ENCODE measurements at places on chromosomes 13 and 19.

GRCh38 chr19:57599377-57599760 is 316 bp upstream of the ZNF530 start:
- DNase-seq = no peak

GRCh38 chr13:43229506-43229905 is 206.1 kb downstream of the DNAJC15 start:
- no peak for DNase-seq

GRCh38 chr19:8877854-8878705 is 45.9 kb downstream of the MBD3L1 start:
- DNase-seq = peak; percentile 75

- DNase-seq = no peak
These were observed at the start of gene C19orf85 for GRCh38 chr19:55464662-55465054. C19orf85 (minus strand) TSS chr19:55464751; CDS start chr19:55464554, 197 bp downstream.

- peak; percentile 32 for DNase-seq
These were observed 1.1 kb upstream of the APOE start for GRCh38 chr19:44904426-44904994.

DNA sequence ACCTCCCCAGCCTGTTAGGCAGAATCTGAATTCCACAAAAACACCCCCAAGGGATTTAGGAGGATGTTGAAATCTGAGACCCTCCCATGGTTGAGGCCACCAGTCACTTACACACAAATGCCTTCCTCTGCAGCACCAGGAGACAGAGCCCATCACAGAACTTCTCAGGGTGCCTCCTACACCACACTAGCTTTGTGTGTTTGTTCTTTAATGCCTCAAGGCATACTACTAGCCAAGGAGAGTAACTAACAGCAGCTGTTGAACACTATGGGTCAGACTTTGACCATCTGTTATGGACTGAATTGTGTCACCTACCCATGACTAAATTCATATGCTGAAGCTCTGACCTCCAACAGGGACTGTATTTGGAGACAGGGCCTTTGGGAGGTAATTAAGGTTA is 9.5 kb upstream of the MED26 start:
- no peak for DNase-seq

GRCh38 chr13:31092646-31093045 is 69.1 kb downstream of the HSPH1 start:
- no peak for DNase-seq

GRCh38 chr13:100933841-100934240 is 259.2 kb upstream of the TMTC4 start:
- no peak for DNase-seq

DNA sequence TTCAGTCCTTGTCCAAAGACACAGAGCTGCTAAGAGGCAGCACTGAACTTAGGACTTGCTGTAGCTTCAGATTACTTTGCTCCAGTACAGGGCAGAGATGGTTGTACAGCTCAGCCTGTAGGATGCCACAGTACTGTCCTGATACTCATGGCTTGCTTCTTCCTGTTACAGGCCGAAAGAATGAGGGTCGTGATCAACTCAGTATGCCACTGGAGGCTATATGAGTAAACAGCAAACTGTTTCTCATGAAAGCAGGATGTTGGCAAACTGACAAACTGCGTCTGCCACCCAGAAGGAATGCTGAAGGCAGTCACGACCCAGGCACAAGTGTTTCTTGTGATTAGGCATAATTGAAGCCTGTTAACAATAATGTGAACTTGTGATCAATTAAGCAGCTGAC is 2.8 kb downstream of the ZNF749 start:
- no peak for DNase-seq

GRCh38 chr13:112940236-112940635 is 28.8 kb upstream of the MCF2L start:
- no peak for DNase-seq

GRCh38 chr13:27533155-27533643 is 82.8 kb upstream of the MTIF3 start:
- peak; percentile 71 for DNase-seq

GRCh38 chr13:103324641-103325040 is 258.4 kb upstream of the SLC10A2 start:
- DNase-seq = no peak

GRCh38 chr19:40762754-40763470 is 11.9 kb downstream of the SNRPA start:
- DNase-seq = no peak

DNA sequence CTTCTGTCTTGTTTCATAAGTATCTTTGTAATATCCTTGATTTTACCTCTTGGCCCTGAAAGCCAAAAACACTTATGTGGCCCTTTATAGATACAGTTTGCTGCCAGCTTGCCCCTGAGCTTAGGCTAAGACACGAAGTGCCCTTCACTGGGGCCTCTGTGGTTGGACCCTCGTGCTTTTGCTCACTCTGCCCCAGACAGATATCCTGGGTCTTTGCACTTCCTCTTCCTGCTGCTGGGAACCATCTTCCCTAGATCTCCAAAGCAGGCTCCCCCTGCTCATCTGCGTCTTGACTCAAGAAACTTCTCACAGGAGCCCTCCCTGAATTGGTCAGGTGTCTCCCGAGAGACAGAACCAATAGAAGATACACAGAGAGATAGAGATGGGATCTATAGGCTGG is 2.0 kb upstream of the TNFSF14 start:
- DNase-seq = no peak

GRCh38 chr13:27783111-27783510 is 9.2 kb upstream of the GSX1 start:
- DNase-seq = no peak

- DNase-seq = peak; percentile 48
These were observed 1.1 kb upstream of the NFIC start for GRCh38 chr19:3365093-3365835.

GRCh38 chr13:38204556-38204955 is 145.1 kb upstream of the UFM1 start:
- no peak for DNase-seq

GRCh38 chr19:58326501-58326913 is 287 bp upstream of the ZSCAN22 start:
- DNase-seq = no peak

DNA sequence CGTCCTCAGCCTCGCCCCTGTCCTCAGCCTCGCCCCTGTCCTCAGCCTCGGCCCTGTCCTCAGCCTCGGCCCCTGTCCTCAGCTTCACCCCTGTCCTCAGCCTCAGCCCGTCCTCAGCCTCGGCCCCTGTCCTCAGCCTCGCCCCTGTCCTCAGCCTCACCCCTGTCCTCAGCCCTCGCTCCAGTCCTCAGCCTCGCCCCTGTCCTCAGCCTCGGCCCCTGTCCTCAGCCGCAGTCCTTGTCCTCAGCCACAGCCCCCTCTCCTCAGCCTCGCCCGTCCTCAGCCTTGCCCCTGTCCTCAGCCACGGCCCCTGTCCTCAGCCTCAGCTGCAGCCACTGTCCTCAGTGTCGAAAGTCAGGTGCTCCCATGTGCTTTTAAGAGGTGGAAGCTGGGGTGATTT is 10.5 kb downstream of the C13orf46 start:
- DNase-seq = no peak

DNA sequence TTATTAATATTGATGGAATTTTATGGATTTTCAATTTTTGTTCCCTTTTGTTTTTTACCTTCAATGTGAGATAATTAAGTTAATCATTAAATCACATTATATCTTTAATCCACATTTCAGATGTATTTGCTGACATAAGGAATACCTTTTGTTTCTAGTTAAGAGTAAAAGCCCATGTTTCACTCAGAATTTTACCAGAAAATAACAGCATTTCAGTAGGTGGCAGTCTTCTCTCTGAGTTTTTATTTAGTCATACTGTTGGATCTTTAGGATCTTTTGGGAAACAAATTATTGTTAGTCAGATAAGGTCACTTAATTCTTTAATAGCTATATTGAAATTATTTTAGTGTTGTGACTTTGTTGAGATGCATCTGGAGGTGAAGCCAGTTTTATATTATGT is 67.9 kb downstream of the NDFIP2 start:
- DNase-seq = no peak

GRCh38 chr13:104288496-104288895 is 1222.3 kb upstream of the SLC10A2 start:
- DNase-seq = no peak

DNA sequence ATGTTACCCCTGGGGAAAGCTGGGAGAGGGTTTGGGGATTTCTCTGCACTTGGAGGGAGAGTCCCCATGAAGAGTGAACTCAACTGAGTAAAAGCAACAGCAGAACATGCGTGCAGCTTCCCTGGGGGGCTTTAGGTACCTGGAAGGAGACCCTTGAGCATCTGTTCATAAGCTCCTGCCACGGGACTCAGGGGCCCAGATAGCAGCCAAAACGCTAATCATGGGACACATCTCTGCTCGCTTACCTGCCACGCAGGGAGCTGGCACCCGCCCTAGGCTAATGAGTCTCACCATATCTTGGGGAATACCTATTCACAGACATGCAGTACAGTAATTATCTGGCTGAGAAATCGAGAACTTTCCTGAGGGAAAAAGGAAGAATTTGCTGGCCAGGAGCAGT is 33.9 kb downstream of the PDCD5 start:
- no peak for DNase-seq

DNA sequence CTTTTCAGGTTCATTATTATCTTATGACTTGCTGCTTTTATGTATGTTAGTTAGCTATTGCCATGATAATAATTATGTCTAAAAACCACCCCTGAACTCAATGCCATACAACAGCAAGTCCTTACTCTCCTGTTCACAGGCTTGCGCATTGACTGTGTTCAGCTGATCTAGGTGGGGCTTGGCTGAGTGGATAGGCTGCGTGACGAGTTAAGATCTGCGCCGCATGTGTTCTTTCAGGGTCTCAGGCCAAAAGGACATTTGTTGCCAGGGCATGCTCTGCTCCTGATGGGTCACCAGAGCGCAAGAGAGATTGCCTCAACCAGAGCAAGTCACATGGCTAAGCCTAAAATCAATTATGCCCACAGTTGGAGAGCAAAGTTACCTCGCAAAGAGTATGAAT is 859 bp downstream of the ZNF568 start:
- no peak for DNase-seq

DNA sequence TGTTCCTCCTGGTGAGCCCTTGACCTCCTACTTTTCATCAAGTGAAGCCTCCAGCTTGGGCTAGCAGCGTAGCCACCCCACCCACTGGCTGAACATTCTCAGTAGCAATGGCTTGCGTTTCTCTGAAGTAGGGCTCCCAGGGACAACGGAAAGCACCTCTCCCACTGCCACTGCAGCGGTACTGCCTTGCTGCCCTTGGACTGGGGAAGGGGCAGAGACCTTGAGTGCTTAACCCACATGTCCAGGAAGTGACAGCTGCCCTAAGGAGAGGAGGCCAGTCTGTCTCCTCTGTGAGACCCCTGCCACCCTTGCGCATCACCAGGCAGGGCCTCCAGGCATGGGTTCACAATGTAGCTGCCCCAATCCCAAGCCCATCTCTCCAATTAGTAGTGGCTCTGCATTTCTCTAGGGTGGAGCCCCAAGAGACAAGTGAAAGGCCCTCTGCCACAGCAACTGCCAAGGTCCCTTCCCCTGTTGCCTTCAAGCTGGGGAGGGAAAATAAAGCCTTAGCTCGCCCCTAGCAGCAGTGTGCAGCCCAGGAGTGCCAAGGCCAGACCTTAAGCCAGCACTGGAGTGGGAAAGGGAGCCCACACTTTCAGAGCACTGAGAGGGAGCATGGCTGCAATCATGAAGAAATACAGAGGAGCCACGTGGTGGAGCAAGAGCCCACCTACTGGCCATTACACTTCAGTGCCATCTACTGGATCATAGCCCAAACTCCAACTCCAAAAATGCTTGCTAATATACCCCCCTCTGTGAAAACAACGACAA is 175.9 kb upstream of the TRPC4 start:
- peak; percentile 20 for DNase-seq

DNA sequence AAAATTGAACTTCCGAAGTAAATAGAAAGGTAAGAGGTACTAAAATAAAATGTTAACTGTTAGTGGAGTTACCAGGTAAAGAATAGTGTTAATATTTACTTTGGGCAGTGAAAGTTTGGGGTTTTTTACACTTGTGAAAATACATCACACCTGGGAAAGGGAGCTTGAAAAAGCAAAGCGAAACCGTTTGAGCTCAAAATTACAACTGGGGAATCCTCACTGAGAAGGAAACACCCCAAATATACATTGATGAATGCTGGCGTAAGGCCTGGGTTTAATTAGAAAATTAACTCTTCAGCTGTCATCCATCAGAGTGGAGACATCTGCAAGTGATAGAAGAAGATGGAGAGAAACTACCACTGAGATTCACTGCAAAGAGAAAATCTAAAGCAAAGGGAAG is 1153.0 kb downstream of the SLITRK5 start:
- no peak for DNase-seq

DNA sequence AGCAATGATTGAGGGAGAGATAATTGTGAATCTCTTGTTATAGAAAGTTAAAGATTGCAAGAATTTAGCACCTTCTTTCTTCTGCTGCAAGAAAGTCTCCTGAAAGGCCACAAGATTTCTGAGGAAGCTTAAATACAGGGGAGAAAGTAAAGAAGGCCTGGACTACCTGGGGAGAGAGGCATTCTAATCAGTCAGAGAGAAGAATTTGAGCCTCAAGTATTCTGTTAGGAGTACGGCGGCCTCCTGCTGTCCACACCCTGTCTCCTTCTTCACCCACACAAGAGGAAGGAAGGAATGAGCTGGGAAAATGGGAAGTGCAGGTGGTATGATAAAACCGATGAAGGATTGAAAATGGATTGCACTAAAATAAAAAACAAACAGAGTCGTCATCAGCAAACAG is 474.7 kb downstream of the DIAPH3 start:
- DNase-seq = no peak

DNA sequence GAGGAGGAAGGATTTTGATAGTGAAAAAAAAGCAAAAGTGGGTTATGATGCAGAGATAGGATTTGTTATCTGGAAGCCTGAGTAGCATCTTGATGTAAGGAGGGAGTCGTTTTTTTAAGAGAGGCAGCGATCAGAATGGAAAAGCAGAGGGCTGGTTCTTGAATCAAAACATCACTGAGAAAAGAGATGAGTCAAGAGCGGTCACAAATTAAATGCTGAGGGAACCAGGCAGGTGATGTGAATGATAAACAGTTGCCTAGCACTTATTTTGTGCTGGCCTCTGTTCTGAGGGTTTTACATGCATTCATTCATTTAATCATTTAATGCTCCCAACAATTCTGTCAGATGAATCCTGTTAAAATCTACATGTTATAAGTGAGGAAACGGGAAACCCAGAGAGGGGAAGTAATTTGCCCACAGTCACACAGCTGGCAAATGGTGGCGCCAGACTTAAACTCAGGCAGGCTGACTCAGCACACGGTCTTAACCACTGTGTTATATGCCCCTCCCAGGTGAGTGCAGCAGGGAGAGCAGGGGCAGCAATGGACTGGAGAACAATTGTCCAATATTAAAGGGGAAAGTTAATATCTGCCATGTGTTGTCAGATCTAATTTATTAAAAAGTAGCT is 21.4 kb downstream of the SIGLECL1 start:
- DNase-seq = no peak
